ENCODE measurements at places on chromosomes 13 and 19.
A peak's percentile ranks its signal among the peaks of the same experiment; 100 is the strongest.

DNA sequence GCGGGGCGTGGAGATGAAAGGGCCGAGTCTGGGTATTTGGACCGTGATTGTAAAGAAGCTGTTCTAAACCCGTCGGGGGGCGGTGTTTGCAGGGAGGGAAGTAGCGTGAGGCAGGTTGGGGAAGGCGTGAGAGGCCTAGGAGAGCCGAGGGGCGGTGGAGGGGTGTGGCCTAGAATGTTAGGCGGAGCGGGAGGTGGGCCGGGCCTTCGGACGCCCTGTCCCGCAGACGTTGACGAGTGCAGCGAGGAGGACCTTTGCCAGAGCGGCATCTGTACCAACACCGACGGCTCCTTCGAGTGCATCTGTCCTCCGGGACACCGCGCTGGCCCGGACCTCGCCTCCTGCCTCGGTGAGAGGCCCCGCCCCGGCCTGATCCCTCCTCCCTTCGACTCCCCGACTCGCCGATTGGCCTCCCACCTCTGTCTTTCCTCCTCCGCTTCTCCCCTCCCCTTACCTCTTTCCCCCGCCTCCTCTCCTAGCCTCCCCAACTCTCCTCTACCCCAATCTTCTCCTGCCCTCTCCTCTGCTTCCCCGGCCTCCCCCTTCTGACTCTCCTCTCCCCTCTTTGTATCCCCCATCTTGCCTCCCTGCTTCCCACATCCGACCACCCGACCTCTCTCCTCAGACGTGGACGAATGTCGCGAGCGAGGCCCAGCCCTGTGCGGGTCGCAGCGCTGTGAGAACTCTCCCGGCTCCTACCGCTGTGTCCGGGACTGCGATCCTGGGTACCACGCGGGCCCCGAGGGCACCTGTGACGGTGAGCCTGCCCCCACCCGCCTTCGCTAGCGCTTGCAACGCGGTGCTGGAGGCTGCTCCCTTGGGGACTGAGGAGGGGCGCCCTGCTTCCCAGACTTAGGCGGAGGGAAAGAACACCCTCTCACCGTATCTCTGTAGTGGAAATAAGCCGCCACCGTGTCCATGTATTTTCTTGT lies 12.8 kb downstream of the LTBP4 start:
- no peak for DNase-seq

DNA sequence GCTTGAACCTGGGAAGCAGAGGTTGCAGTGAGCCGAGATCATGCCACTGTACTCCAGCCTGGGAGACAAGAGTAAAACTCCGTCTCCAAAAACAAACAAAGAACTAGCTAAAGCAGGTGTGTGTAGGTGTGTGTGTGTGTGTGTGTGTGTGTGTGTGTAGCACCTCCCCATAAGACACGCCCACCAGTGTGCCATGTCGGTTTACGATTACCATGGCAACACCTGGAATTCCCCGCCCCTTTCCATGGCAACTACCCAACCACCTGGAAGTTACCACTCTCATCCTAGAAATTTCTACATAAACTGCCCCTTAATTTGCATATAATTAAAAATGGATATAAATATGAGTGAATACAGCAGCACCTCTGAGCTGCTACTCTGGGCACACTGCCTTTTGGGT lies 80.9 kb upstream of the ADGRE5 start:
- no peak for DNase-seq

- no peak for DNase-seq
Measured at GRCh38 chr13:48121733-48122132, 26.8 kb upstream of the MED4 start.

DNA sequence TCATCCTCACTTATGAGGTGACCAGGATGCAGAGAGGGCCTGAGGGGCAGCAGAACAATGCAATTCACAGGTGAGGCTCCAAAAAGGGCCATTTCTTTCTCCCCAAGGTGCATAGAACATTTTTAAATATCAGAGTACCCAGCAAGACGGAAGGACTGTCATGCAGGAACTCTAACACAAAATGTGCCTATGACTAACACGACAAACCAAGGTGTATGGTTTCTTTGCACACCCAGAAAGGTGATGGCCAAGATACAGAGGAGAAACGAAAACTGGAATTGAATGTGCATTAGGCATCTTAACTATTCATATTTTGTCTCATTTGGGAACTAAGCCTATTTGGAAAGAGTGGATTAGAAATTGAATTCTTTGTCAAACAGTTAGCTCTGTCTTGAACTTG lies 29.9 kb downstream of the SHISA2 start:
- no peak for DNase-seq

- DNase-seq, result no peak
Measured at GRCh38 chr19:13102666-13103580, at the start of gene LYL1. Gene LYL1 (minus strand): TSS chr19:13102858. CDS start chr19:13101171, 1,687 bp downstream.

DNA sequence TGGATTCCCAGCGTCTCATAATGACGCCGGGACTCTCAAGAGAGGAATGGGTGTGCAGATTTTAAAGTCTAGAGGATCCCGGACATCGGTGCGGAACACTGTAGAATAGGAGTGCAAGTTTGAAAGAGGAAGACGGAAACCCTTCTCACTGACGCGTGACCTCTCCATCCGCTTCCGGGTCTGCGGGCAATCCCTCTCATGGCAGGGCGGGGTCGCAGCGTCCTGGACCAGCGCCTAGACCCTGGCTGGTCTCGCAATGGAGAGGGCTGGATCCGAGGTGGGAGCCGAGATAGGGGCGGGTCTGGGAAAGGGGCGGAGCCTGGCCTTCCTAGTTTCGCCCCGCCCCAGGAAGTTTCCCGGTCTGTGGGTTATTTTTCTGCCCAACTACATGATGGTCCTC lies 4.6 kb upstream of the ZNF845 start:
- no peak for DNase-seq

DNA sequence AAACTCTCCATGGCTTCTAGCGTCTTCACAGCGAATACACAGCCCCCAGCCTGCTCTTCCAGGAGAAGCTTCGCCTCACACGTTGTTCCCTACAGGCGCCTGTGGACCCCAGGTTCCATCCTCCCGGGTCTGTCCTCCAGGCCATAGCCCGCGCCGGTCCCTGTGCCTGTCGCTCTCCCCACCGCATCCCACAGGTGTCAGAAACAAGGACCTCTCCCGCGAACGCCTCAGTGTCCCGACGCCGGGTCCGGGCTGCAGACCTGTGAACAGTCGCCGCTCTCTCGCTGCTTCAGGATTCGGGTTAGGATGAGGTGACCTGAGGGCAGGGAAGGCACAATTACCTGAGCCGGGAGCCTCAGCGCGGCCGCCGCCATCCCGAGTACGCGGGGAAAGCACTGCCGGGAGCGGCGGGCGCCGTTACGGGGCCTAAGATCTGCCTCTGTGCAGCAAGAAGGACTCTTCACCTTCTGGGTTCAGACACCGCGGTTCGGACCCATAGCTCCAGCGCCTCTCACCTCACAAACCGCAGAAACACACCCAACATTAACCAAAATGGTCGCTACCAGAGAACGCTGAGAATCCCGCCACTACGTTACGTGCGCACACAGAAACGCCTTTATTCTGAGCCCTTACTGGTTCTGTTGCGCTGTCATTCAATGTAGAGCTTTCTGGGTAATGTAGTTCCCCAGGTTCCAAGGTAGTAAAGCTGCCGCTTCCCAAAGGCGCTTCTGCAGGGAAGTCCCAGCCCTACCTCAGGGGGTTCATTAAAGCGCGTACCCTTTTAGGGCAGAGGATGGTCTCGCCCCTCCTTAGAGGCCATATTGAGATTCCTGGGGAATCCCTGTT lies at the start of gene ZNF418:
ZNF418 (minus strand) TSS at position 583 of the 846 bp plus-strand sequence. CDS start 1,580 bp downstream, outside the sequence.
- DNase-seq, result peak; percentile 72

- no peak for DNase-seq
Measured at GRCh38 chr13:35835989-35836388, 295.2 kb downstream of the DCLK1 start.

DNA sequence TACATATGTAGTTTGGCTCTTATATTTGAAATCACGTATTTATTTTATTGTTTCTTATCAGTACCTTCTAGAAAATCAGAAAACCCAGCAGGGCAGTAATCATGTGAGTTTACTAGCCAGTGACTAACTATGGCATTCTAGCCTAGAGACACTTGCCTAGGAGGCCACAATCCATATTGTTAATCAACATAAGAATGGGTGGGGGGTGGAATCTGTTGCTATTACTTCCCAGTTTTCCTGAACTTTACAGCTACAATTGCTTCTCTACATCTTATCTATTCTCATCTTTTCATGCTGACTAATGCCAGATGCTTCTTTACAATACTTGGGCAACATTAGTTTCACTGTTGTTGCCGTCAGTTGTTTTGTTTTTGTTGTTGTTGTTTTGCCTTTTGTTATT lies 18.7 kb upstream of the ATXN8OS start:
- DNase-seq, result no peak
